ENCODE measurements at places on chromosomes 16 and 17.

- no peak for DNase-seq
Observed at GRCh38 chr17:42399121-42399520, 10.9 kb upstream of the STAT3 start.

DNA sequence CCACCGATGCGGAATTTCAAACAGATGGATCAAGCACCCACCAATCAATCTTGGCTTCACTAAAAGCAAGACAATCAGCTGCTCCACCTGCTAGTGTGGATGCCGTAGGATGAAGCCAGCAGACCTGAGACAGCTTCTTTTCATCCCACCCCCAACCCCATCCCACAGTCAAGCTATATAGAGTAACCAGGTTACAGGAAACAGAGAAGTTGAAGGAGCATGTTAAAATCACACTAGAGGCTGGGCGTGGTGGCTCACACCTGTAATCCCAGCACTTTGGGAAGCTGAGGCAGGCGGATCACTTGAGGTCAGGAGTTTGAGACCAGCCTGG is 37.7 kb downstream of the CMTM4 start:
- DNase-seq = no peak

- DNase-seq = peak; percentile 47
Observed at GRCh38 chr16:23699100-23699499, 13.9 kb downstream of the ERN2 start.

GRCh38 chr17:61927208-61928100 is at the start of gene INTS2:
TSS of gene INTS2 (minus strand) at chr17:61927982. CDS start at chr17:61926644, 1,338 bp downstream.
- peak; percentile 94 for DNase-seq

- no peak for DNase-seq
Observed at GRCh38 chr16:6836766-6837165, 495.9 kb upstream of the RBFOX1 start.

- DNase-seq = no peak
Observed at GRCh38 chr16:30430428-30430970, 669 bp upstream of the DCTPP1 start.

GRCh38 chr17:58568044-58568799 is 53.8 kb upstream of the MTMR4 start:
- DNase-seq = no peak

DNA sequence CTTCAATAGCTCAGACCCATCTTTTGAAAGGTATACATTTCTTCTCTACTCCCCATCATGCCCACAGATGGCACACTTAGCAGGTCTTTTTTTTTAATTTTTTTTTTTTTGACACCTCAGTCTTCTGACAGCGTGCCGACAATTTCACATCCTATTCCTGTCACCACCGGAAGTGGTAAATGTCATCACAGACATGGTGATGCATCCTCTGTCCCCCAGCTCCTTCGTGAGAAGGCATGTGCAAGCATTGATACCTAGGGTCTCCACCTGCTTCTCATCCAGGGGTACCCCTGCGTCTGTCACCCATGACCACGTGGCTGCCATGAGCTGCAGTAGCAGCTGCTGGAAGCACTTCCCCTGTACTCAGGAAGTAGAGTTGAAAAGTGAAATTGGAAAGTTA is 35.6 kb downstream of the ELAC2 start:
- no peak for DNase-seq

DNA sequence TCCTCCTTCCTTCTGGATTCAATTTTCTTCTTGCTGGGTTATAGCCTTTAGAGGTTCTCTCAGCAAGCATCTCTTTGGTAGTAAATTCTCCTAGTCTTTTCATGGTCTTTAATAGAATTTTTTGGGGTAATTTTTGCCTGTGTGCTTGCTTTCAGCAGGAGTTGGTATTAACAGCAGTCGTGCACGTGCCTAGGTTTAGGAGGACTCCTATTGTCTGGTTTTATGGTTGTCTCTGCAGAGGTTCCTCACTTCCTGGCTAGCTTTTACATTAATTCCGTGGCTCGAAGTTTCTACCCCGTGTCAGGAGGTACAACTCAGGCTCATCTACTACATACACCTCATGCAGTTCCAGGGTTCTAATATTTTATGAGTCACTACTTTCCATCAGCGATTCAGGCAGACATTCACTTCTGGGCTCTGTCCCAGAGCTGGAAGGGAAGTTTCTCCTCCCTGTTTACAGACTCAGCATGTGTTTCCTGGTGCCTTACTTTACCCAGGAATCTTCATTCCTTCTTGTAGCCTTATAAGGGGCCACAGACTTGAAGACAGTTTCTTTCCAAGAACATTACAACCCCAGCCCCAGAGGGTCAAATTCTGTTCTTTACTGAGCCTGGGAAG is 643.6 kb downstream of the HS3ST4 start:
- no peak for DNase-seq

DNA sequence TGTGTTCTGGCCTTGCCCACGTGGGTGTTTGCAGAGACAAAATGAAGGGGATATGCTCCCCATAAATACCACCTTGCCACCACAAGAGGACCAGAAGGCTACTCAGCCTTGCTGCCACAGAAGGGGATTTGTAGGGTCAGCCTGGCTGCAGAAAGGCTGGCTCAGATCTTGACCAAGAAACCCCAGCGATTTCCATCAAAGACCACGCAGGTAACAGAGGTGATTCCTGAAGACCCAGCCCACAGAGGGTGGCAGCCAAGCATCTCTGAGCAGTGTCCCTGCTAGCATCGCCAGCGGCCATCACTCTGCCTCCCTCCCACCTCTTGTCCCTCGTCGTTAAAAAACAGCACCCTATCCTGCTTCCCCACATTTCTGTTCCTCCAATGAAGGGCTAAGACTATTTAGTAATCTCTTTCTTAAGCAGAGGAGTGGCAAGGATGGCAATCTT is 54.9 kb downstream of the BEAN1 start:
- no peak for DNase-seq

- DNase-seq = no peak
Observed at GRCh38 chr16:85678821-85679220, 9.9 kb downstream of the GINS2 start.

DNA sequence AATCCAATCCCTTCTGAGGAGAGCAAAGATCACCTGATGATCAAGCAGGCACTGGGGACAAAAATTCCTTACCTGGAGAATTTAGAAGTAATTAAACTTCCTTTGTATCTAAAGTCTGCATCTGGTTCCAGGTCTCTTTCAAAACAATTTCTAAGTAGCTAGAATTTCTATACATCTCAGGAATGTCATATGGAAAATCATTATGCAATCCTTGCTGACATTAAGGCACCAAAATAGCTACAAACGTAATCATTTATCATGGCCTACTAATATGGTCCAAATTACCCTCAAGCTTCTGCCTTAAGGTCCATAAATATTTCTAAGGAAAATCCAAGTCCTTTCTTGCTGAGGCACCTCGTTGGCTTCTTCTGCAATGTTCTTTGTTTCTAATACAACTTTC is 32.9 kb upstream of the YPEL2 start:
- no peak for DNase-seq

DNA sequence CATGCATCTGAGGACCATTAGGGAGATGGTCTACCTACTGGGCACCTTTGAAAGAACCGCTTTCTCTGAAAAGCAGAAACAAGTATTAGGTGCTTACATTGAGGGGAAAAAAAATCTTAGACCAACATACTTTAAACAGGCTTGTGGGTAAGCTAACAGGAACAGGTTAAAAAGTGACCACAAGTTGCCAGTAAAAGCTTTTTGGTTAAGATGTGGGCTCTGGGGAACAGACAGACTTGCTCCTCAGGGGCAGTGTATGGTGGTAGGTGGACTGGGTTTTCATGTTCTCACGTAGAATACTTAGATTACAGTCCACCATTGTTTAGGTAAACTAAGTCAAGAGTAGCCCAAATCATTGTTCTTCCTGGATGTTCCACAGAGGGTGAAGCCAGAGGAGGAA is 41.2 kb downstream of the REXO5 start:
- DNase-seq = no peak

DNA sequence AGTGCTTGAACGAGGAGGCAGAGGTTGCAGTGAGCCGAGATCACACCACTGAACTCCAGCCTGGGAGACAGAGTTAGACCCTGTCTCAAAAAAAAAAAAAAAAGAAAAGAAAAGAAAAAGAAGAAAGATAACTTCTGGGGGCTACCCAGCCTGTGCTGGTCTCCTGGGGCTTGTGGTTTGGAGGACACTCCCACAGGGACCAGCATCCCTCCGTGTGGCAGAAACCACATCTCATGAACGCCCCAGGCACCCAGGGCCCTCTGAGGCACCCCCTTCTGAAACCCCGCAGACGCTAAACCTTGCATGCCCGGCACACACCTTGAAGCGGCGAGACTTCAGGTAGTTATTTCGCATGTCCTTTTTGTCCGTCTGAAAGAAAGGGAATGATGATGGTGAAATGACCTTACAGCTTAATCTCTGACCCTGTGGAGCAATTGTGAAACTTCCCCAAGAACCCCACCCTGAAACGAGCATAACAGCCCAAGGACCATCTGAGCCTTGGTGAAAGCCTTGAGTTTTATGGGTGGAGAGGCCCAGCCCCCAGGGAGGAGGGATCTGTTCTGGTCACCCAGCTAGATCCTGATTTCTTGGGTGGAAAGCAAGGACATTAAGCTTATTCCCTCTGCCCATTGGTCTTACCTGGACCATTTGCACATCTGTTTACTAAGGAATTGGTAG is 55.0 kb downstream of the CNGB1 start:
- no peak for DNase-seq

- no peak for DNase-seq
Observed at GRCh38 chr16:14497245-14498082, 132.6 kb downstream of the PARN start.

- no peak for DNase-seq
Observed at GRCh38 chr17:41835214-41835799, 725 bp downstream of the NT5C3B start.

GRCh38 chr17:50934672-50935220 is 68.6 kb upstream of the TOB1 start:
- no peak for DNase-seq

DNA sequence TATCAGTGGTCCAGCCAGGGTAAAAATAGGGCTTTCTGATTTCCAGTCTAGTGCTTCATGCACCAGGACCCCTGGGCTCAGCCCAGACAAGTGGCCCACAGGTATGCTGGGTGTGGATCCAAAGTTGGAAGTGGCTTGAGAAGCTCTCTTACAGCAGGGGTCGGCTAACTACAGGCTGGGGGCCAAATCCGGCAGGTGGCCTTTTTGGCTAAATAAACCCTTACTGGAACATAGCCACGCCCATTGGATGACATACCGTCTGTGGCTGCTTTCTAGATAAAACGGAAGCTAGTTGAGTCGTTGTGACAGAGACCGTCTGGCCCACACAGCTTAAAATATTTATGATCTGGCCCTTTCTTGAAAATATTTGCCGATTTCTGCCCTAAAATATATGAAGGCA is 119.0 kb upstream of the CDC42EP4 start:
- no peak for DNase-seq

GRCh38 chr17:19447085-19447583 is 36.1 kb downstream of the RNF112 start:
- DNase-seq = peak; percentile 47

DNA sequence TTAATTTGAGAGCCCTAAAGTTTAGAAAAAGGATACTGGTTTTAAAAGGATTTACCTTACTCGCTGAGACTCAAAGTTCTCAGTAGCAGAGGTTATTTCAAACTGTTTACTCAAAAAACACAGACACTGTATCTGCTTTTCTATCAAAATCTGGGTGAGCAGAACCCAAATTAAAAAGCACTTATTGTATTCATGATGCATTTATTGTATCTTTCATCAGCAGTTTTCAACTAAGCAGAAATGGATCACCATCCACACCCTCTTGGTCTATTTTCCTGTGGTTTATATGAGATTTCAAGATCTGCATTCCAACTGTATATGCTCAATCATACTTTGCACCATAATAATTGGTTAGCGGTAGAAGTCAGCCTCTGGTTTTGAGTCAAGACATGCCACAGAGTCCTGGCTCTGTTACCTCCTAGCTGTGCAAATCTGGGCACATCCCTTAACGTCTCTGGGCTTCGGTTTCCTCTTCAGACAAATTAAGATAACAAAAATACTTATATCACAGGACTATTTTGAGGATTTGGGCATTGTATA is 109.5 kb downstream of the ASIC2 start:
- no peak for DNase-seq

GRCh38 chr17:32504166-32504990 is 17.6 kb downstream of the CDK5R1 start:
- no peak for DNase-seq

DNA sequence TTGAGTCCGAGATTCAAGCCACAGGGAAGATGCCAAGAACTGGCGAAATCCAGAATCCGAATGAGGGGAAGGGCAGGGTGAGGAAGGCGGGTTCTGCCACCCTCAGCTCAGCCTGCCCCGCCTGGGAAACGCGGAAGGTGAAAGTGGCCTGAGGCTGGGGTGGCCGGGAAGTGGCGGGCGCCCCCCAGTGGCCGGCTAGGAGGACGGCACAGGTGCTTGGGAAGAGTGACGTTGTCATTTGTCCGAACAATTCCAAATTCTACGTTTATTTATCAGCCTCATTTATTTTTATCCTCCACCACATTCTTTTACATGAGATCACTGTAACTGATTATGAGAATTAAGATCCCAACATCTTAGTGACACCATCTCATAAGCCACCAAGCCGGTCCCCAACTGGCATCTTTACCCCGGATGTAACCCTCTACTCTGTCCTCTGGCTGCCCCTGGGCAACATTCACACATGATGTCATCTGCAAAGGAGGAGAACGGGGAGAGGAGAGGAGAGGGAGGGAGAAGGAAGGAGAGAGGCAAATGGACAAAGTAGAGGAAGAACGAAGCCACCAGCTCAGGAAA is 21.3 kb downstream of the SRCIN1 start:
- peak; percentile 40 for DNase-seq

- DNase-seq = no peak
Observed at GRCh38 chr17:58691701-58692238, at the start of gene TEX14. TSS of gene TEX14 (minus strand) at chr17:58692045. CDS start at chr17:58652001, 40,044 bp downstream.

- DNase-seq = no peak
Observed at GRCh38 chr16:7090628-7091115, 242.0 kb upstream of the RBFOX1 start.

GRCh38 chr17:31085563-31085962 is 9.2 kb upstream of the NF1 start:
- no peak for DNase-seq

- no peak for DNase-seq
Observed at GRCh38 chr17:61849674-61850073, 13.7 kb downstream of the BRIP1 start.

DNA sequence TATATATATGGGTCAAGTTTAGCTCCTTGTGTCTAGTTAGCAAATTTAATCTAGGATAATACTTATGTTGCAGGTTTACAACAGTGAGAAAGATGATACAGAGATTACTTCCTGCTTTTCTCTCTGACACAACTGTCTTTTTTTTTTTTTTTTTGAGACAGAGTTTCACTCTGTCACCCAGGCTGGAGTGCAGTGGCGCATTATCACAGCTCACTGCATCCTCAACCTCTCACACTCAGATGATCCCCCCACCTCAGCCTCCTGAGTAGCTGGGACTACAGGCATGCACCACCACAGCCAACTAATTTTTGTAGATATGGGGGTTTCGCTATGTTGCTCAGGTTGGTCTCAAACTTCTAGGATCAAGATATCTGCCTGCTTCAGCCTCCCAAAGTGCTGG is 706.9 kb upstream of the SOX9 start:
- DNase-seq = no peak

All from T-helper 2 cell (primary cell).